Stimulated activated CD8-positive, alpha-beta memory T cell treated with anti-CD3 and anti-CD28 coated beads, Interleukin-4, amount 100 ng/mL, for 1 hour (primary cell): ENCODE measurements at places on chromosomes 5 and 9.

GRCh38 chr9:136267261-136268111 lies 21.9 kb upstream of the QSOX2 start:
- DNase-seq = peak; percentile 56

DNA sequence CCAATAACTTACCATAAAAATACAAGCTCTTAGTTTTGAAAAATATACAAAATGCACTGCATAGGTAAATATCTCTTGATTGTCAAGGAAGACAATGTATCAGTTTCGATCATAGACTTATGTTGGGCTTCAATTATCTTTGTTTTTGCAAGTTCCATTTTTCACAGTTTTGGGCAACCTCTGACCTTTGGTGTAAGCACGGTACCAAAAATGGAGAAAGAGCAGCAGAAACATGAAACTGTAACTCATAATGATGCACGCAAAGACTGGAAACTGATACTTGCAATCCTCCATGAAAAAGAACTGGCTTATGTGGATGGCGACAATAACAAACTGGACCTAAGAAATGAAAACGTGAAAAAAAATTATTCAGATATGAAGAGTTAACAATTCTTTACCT lies 54.5 kb upstream of the DEPDC1B start:
- no peak for DNase-seq

GRCh38 chr5:53366245-53366644 lies 114.2 kb upstream of the FST start:
- DNase-seq = no peak

DNA sequence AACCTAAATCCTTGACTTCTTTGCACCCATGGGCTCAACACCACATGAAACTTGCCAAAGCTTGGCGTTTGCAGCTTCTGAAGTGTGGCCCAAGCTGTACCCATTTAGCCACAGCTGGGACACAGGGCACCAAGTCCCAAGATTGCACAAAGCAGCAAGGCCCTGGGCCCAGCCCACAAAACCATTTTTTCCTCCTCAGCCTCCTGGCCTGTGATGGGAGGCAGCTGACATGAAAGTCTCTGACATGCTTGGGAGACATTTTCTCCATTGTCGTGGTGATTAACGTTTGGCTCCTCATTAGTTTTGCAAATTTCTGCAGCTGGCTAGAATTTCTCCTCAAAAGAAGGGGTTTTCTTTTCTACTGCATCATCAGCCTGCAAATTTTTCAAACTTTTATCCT lies 32.0 kb downstream of the ACTL7B start:
- no peak for DNase-seq

- no peak for DNase-seq
These were observed 76.0 kb downstream of the DAB2IP start for GRCh38 chr9:121727295-121728020.

DNA sequence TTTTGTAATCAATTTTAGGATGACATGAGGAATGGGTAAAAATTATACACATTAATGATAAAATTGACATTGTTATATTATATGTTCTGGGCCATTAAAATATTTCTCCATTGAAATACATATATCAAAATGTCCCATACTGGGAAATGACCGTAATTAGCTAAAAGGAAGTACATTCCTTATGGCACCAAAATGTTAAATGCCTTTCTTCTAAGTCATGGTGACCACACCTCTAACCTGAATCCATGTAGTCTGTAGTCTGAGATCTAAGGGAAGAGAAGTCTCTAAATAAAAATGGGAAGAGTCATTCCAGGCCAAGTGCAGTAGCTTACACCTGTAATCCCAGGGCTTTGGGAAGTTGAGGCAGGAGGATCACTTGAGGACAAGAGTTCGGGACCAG lies 10.0 kb upstream of the GDA start:
- no peak for DNase-seq

- no peak for DNase-seq
These were observed 333.7 kb downstream of the CWC27 start for GRCh38 chr5:65102371-65102975.

GRCh38 chr5:37735649-37736347 lies 104.0 kb downstream of the GDNF start:
- no peak for DNase-seq
